HCT116 (cell line): ENCODE measurements at places on chromosomes 16 and 17. TPM values are rescaled to one million over a fixed set of nuclear protein-coding genes. Genes with fewer than 3 reads are reported as not detected.

TP53TG3C gene
- not detected for total RNA-seq

MMP2 gene
- total RNA-seq: 1.5 TPM

GFAP gene
- not detected for total RNA-seq

AATK gene
- 4.4 TPM for total RNA-seq

HBM gene
- not detected for total RNA-seq

ITGB3 gene
- total RNA-seq: not detected

TMEM92 gene
- 6.6 TPM for total RNA-seq

SDK2 gene
- total RNA-seq: 0.10 TPM

MFSD11 gene
- total RNA-seq: 24.9 TPM

TBC1D3I gene
- total RNA-seq: 0.17 TPM

VMP1 gene
- 366 TPM for total RNA-seq

CENPN gene
- 76.7 TPM for total RNA-seq

CIITA gene
- total RNA-seq: 0.25 TPM

KRTAP17-1 gene
- total RNA-seq: not detected

MT1H gene
- not detected for total RNA-seq

TAF1C gene
- total RNA-seq: 76.3 TPM

RHBDL1 gene
- total RNA-seq: 12.7 TPM

ELOB gene
- 239 TPM for total RNA-seq

PDILT gene
- not detected for total RNA-seq

PRRT2 gene
- total RNA-seq: 4.0 TPM

PRAC1 gene
- total RNA-seq: not detected

NPIPA8 gene
- total RNA-seq: 0.81 TPM

RRAD gene
- total RNA-seq: 2.2 TPM

PAFAH1B1 gene
- total RNA-seq: 113 TPM

CDH16 gene
- not detected for total RNA-seq

CSH1 gene
- total RNA-seq: not detected

PRSS53 gene
- 11.6 TPM for total RNA-seq

ZP2 gene
- not detected for total RNA-seq

TBC1D3E gene
- total RNA-seq: not detected
